Activated T-cell treated with anti-CD3 and anti-CD28 coated beads, Interleukin-2, amount 50 U/mL, for 1 hour (primary cell): ENCODE measurements at places on chromosomes 7 and 10.

DNA sequence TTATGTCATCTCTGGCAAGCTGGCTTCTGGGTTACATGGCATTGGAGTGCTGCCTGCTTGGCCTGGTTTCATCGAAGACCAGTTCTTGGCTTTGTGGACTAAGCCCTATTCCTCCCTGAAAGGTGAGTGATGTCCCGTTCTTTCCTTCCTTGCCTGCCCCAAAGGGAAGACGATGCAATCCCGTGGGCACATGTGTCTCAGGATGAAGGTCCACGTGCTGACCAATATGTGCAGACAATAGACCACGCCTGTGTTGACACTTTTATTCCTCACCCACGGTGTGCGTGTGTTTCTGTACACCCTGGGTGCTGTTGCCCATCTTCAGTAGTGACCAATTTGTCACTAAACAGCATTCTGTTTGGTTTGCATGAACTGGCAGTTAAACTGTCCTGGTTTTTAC is 28.6 kb upstream of the SHH start:
- DNase-seq, result no peak

DNA sequence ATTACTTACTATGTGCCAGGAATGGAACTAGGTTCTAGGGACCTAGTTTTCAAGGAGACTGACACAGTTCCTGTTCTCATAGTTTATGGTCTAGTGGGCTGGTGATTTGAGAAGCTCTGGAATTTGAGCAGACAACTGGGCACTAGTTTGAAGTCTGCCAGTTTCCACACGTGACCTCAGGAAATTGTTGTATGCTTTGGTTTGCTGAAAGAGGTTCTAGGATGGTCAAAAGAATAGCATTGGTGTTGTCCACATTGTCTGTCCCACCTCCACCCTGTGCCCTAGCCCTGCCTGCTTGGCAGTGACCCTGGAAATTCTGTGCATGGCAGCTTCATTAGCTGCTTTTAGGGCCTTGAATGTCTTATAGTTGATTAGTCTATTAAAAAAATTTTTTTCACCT is 28.7 kb downstream of the GBF1 start:
- DNase-seq, result no peak

DNA sequence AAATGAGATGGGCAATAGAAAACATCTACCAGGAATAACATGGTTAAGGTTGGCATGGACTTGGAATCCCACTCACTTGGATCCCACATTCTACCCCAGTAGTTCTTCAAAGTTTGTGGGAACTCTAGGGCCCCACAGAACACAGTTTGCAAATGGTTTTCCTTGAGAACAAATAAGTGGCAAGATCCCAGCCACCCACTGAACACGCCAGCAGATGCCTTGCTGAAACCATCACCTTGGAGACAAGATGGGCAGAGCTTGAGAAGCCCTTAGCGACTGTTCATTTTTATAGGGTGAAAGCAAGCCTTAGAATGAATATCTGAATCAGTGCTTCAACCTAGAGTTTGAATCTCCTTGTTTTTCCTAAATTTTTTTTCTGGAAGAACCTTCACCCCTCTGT is 349.1 kb downstream of the RPS24 start:
- DNase-seq, result no peak

- no peak for DNase-seq
Observed at GRCh38 chr7:76246804-76247389, 45.2 kb downstream of the SRRM3 start.

GRCh38 chr7:94067506-94067905 is 63.4 kb upstream of the BET1 start:
- no peak for DNase-seq

GRCh38 chr10:26457088-26457487 is 18.9 kb downstream of the APBB1IP start:
- no peak for DNase-seq

DNA sequence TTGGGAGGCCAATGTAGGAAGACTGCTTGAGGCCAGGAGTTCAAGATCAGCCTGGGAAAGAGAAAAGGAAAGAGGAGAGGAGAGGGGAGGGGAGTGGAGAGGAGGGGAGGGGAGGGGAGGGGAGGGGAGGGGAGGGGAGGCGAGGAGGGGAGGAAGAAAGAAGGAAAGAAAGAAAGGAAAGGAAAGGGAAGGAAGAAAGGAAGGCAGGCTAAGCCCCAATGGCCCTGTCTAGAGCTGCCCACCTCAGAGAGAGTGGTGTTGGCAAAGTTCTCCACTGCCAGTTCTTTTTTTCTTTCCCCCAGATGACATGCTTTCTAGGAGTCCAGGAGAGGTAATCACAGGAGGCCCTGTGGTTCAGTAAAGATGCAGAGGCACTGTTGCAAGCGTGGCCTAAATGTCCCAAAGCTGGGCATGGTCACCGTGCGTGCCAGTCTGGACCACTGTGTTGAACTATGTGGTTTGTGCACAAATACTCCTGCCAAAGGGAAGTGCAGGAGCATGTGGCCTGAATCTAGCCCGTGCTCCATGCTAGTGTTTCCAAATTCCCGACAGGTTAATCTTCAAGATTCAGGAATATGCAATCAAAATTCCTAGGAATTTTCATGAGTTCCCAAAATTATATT is 39.7 kb downstream of the ODAD2 start:
- DNase-seq, result no peak

GRCh38 chr7:155951554-155952158 is 139.4 kb upstream of the SHH start:
- no peak for DNase-seq

DNA sequence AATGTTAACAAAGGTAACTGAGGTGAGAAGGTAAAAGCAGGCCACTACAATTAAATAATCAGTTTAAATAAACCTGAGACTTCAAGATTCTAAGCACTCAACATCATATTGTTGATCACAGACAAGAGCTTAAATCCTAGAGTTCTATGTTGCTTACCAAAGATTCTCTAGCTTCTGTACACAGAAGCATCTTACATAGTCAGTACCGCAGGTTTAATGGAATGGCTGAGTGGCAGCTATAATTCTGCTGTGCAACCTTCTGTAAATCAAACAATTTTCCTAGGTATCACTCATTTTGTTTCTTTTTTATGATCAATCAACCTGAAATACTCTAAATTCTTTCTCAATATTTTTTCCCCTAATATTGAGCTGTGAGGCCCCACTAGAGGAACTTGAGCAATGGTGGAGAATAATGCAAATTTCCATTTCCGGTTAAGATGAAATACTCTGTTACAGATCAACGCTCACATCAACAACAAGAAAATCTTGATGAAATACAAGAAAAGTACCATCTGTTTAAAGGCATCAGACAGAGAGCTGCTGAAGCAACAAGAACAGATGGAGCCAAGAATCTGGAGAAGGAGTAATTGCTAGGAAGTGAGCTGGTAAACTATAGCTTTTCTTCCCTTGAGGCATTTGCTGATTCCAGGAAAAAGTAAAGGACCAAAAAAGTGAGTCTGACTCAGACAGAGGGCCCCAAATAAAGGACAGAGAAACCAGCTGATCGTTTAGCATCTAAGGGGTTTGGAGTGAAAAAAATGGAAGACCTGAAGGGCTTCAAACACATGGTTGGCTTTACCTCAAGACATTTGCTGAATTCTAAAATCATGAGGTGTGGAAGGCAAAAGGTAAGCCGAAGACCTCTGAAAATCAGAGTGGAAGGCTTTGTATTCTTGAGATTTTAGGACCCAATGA is 22.6 kb downstream of the PNPLA8 start:
- no peak for DNase-seq

GRCh38 chr7:21013765-21014539 is 227.3 kb upstream of the SP8 start:
- DNase-seq, result no peak

- no peak for DNase-seq
Observed at GRCh38 chr10:13234172-13234571, at the start of gene UCMA. TSS of gene UCMA (minus strand) at chr10:13234374. CDS start at chr10:13234258, 116 bp downstream.

GRCh38 chr10:122054048-122055025 is 65.4 kb downstream of the TACC2 start:
- DNase-seq, result no peak

- no peak for DNase-seq
Observed at GRCh38 chr7:13981070-13981469, 8.4 kb downstream of the ETV1 start.

DNA sequence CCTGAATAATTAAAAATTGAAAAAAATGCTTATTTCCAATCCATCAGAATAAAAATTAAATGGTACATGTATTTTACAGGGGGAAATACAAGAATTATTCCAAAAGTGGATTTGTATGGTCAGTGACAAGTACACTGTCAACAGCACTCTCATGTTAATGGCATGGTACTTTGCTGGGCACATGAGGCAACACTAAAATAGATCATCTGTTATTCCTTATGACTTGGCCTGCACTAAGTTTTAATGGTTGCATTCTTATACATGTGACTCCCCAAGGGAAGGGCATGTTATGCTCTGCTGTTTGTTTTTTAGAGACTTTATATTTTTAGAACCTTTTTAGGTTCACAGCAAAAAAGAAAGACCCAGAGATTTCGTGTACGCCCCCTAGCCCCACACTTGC is 128.3 kb downstream of the CPEB3 start:
- no peak for DNase-seq

DNA sequence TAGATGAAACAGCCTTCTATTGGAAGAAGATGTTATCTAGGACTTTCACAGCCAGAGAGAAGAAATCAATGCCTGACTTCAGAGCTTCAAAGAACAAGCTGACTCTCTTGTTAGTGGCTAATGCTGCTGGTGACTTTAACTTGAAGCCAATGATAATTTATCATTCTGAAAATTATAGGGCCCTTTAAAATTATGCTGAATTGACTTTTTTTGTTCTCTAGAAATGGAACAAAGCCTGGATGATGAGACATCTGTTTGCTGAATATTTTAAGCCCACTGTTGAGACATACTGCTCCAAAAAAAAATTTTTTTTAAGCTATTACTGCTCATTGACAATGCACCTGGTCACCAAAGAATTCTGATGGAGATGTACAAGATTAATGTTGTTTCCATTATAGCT is 189.2 kb downstream of the MBL2 start:
- DNase-seq, result no peak

DNA sequence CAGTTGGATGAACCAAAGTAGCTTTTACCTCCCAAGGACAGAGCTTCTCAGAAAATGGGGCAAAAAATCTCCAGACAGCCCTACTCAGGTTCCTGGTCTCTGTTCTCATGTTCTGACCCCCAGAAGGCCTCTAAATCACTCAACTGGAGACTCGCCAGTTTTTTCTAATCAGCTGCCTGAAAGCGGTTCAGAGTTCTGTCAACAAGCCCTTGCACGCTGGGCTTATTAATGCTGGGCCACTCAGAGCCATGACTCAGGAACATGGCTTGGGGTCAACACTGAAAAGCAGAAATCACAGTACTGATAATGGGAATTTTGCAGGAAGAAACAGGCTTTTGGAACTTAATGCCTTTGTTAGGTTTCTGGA is 15.3 kb downstream of the ECHDC3 start:
- DNase-seq, result no peak

GRCh38 chr7:85471740-85472139 is 284.9 kb upstream of the SEMA3D start:
- DNase-seq, result no peak

- no peak for DNase-seq
Observed at GRCh38 chr10:35136263-35136815, 9.7 kb downstream of the CREM start.

DNA sequence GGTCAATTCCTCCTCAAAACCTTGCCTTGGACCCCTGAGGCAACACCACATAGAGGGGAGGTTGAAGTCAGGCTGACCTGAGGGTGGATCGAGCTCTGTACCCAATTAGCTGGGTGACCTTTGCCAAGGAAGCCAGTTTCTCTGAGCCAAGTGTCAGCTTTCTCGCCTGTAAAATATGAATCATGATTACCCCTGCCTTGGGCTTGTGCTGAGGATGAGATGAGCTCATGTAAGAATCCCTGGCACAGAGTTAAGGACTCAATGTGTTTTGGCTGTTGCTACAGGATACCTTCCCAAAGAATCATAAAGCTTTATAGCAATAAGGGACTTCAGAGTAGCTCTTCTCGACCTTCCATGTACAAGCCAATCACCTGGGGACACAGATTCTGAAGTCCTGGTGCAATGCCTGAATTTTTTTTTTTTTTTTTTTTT is 43.5 kb upstream of the CACUL1 start:
- DNase-seq, result no peak

- no peak for DNase-seq
Observed at GRCh38 chr10:63266391-63267316, 133.5 kb downstream of the NRBF2 start.

GRCh38 chr7:134442441-134443220 is 16.3 kb downstream of the AKR1B1 start:
- DNase-seq, result no peak

DNA sequence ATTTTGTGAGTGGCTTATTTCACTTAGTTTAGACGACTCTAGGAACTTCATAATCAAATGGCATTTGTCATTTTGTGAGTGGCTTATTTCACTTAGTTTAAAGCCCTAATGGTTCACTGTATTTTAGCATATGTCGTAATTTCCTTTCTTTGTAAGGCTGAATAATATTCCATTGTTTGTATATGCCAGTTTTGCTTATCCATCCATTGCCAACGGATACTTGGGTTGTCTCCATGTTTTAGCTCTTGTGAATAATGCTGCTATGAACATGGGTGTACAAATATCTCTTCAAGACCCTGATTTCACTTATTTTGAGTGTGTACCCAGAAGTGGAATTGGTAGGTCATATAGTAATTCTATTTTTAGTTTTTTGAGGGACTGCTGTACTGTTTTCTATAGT is 31.8 kb downstream of the DOCK1 start:
- DNase-seq, result no peak

GRCh38 chr7:121235201-121235600 is 93.6 kb upstream of the WNT16 start:
- DNase-seq, result no peak
